ENCODE measurements at places on chromosomes 3 and 15.

GRCh38 chr3:37922721-37923568 is 61.3 kb downstream of the CTDSPL start:
- peaks cover 93% of the 10 kb centered on the region for H3K4me1 ChIP-seq
- H3K36me3 ChIP-seq: no peaks in the 10 kb centered on the region
- no peaks in the 10 kb centered on the region for H3K27me3 ChIP-seq
- H3K27ac ChIP-seq: peak overlapping the region; percentile 76
- peak overlapping the region; percentile 6 for H3K4me3 ChIP-seq

DNA sequence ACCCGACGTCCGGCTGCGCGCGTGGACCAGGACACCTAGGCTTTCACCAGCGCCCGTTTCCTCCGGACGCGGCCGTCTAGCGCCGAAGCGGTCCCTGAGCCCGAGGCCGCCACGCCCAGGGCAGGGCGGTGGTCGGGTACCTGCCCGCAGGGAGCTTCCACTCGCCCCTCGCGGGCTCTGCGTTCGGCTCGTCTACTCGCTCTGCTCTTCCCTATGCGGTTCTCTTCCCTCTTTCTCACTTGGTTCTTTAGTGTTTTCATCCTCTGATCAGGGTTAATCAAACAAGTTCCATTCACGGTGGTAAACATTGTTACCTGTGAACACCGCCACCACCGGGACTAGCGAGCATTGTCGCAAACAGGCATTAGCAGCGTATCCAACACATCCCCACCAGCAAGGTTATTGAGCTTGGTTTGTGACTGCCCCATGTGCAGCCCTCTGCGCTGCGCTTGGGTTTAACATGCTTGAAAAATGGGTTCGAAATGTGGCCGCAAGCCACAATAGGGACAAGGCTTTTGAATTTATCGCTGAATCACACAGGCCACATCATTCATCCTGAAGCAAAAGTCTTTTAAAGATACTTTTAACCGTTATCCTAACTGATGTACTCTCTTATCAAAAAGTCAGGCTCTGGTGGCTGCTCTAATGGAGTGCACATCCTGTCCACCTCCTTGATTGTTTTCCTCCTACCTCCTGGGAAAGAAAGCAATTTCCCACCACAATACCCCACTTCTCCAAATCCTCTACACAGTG is 843 bp upstream of the CD47 start:
- H3K27ac ChIP-seq: peak overlapping the region; percentile 43
- peak overlapping the region; percentile 97 for H3K4me3 ChIP-seq
- no peaks in the 10 kb centered on the region for H3K27me3 ChIP-seq
- no peak for DNase-seq
- no peaks in the 10 kb centered on the region for H3K36me3 ChIP-seq

DNA sequence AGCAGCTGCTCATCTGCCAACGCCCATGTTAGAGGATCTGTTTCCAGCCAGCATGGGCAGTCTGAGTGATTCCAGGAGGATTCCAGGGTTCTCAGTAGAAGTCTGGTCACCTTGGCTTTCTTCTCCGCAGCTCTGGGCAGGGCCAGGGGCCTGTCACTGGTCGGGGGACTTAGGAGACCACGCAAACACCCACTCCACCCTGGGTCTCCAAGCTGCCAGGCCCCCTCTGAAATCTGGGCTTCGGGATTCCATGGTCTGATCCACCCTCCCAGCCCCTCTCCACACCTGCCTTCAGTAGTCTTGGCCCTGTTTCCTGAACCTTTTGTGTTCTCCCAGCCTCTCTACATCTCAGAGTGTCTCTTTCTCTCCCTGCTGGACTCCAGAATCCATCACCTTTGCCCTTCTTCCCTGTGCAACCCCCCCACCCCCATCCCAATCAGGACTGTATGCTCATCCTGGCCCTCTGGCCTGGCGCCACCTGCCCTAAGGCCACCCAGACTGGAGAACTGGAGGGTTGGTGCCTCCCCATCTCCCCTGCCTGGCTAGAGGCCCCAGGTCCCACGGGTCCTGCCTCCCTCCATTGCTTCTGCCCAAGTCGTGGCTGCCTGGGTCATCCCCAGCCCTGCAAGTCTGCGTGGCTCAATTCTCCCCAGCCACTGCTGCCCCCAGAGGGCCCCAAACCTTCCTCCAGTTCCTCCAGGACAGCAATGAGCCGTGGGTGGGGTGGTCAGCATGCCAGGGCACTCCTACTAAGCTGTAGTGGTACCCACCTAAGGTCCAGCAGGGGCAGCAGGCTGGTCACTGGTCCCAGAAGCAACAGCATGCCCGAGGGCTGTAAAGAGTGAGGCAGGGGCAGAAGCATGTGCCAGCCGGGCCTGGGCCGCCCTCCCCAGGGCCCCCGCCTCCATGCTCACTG is 102.8 kb downstream of the TBC1D2B start:
- H3K4me3 ChIP-seq: no peak overlapping the region
- H3K27me3 ChIP-seq: no peaks in the 10 kb centered on the region
- H3K4me1 ChIP-seq: no peaks in the 10 kb centered on the region
- DNase-seq: no peak

GRCh38 chr3:51931756-51932155 is 9.9 kb downstream of the RRP9 start:
- H3K4me3 ChIP-seq: no peak overlapping the region
- H3K27ac ChIP-seq: no peak overlapping the region

DNA sequence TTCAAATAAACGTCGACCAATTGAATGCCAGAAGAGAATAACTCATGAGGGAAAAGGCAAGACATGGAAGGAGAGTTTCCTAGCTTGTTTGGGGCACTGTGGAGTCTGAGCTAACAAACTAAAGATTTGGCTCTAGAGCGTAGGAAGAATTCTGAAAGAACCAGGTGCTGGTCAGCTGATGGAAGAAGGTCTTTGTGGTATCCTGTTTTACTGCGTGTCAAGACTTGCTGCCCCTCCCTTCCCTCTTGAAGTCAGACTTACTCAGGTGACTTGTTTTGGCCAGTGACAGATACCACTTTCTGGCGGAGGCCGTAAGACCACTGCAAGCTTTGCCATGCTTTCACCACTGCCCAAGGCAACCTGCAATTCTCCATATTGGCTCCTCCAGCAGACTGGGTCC is 673 bp upstream of the HCLS1 start:
- no peaks in the 10 kb centered on the region for H3K4me1 ChIP-seq
- H3K27me3 ChIP-seq: no peaks in the 10 kb centered on the region
- peaks cover 22% of the 10 kb centered on the region for H3K36me3 ChIP-seq
- DNase-seq: no peak
- H3K27ac ChIP-seq: peak overlapping the region; percentile 44

DNA sequence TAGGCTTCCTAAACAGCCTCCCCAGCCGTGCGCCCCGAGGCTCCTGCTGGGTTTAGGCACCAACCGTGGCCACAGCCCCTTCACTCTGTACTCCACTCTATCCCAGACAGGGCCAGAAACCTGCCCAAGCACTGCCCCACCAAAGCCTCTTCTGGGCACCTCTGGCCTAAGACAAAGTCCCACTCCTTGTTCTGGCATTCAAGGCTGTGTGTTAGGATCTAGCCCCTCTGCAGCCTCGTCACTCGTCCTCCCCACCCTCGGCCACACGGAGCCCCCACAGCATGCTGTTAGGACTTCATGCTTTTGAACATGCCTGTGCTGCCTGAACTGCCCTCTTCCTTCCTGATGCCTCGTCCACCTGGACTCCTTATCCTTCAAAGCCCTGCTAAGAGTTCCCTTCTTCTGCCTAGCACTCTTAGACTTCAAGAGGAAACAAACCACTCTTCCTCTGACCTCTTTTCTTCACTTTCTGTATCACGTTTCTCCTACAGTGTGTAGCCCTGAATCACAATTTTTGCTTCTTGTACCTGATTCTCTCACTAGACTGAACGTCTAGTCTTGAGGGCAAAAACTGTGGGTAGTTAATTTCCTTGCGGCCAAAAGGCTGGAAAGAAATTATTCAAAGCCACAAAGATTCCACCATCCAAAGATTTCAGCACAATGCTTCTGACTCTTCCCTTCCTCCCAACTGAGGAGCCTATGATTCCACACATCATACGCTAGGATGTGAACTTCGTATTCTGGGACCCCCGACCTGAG is 28.6 kb downstream of the WNT7A start:
- no peaks in the 10 kb centered on the region for H3K27me3 ChIP-seq
- no peak overlapping the region for H3K4me3 ChIP-seq
- H3K36me3 ChIP-seq: no peaks in the 10 kb centered on the region
- no peak for DNase-seq
- H3K4me1 ChIP-seq: no peaks in the 10 kb centered on the region

DNA sequence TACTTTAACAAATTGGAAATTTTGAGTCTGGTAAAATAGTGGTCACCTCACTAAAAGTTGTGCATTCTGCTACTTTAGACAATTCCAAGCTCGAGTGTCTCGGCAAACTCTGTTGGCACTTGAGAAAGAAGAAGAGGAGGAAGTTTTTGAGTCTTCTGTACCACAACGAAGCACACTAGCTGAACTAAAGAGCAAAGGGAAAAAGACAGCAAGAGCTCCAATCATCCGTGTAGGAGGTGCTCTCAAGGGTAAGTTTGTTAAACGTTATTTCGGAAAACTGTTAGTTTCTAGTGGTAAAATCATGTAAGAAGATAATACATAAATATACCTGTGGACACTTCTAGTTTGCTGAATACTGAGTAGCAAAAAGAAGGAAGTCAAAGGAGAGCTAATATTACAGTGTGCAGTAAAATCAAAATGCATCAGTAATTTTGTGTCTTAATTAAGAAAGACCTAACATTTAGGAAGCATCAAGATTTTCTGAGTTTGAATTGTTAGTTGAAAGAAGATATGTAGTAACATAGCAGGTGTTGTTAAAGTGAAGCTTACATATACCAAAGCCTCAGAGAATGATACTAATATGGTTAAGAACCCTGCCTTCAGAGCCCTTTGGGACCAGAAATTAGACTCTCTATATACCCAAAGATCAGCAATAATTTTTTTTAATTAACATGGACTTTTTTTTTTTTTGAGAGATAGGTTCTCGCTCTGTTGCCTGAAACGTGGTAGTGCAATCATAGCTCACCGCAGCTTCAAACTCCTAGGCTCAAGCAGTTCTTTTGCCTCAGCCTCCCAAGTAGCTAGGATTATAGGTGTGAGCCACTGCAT is 23.0 kb downstream of the BUB1B start:
- no peaks in the 10 kb centered on the region for H3K36me3 ChIP-seq
- H3K27ac ChIP-seq: no peak overlapping the region
- no peaks in the 10 kb centered on the region for H3K4me1 ChIP-seq
- no peaks in the 10 kb centered on the region for H3K27me3 ChIP-seq

DNA sequence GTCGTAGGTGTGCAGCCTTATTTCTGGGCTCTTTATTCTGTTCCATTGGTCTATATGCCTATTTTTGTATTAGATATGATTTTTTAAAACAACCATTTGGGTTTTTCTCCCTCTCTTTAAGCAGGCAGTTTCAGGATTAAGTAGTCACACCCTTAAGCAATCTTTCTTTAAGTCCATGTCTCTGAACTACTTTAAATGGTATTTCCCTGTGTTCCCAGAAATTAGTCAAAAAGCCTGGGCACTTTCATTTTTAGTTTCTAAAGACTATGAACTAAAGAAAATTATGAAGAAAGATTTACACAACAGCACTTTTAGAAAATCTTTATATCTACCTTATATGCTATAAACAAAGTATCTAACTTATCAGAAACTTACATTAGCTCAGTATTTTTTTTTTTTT is 110.3 kb downstream of the FAIM start:
- no peak overlapping the region for H3K27ac ChIP-seq
- H3K4me3 ChIP-seq: no peak overlapping the region
- H3K36me3 ChIP-seq: no peaks in the 10 kb centered on the region
- DNase-seq: no peak
- H3K4me1 ChIP-seq: no peaks in the 10 kb centered on the region

DNA sequence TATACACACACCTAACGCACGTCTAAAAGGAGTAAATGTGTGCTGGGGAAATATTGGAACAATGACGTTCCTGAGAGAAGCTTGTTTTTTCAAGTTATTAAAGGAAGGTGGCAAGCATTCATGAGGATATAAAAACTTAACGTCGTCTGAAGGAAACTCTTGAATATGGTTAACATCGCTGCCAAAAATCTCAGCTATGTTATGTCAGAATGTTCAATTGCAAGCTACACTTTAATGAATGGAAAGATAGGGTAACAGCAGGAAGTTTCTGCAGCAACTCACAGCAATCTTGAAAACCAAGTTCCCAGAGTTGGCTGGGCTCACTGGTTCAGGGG is 54.3 kb upstream of the MEF2A start:
- peak overlapping the region; percentile 36 for H3K27ac ChIP-seq
- H3K4me1 ChIP-seq: peaks cover 23% of the 10 kb centered on the region
- H3K27me3 ChIP-seq: no peaks in the 10 kb centered on the region
- H3K4me3 ChIP-seq: peak overlapping the region; percentile 17

DNA sequence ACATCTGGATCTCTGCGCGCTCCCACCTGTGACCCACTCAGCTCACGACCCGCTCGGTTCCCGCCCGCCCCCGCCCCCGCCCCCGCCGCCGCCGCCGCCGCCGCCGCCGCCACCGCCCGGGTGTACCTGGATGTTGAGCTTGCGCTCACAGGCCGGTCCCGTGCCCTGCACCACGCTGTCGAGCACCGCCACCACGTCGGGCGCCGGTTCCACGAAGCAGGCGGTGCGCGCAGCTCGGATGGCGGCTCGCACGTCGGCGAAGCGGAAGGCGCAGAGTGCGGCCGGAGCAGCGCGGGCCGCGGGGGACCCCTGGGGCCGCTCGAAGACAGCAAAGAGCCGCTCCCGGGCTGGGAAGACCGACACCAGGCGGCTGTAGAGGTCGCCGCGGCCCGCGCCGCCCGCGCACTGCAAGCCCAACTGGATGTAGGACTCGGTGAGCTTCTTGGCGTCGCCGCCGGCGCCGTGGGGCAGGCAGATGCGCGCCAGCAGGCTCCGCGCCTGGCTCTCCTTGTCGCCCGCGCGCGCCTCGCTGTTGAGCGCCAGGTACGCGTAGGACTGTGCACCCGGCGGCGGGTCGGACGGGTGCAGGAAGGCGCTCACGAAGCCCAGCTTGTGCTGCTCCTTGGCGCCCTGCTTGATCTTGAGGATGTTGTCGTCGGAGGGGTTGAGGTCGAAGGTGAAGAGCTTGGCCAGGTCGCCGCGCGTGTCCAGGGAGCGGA is 1.1 kb downstream of the PLXND1 start:
- no peaks in the 10 kb centered on the region for H3K27me3 ChIP-seq
- no peak for DNase-seq
- H3K36me3 ChIP-seq: no peaks in the 10 kb centered on the region
- peak overlapping the region; percentile 78 for H3K27ac ChIP-seq
- peak overlapping the region; percentile 86 for H3K4me3 ChIP-seq

- H3K4me1 ChIP-seq: no peaks in the 10 kb centered on the region
- no peaks in the 10 kb centered on the region for H3K36me3 ChIP-seq
- no peak overlapping the region for H3K4me3 ChIP-seq
- no peak for DNase-seq
- no peaks in the 10 kb centered on the region for H3K27me3 ChIP-seq
- H3K27ac ChIP-seq: no peak overlapping the region
These were observed 282.6 kb upstream of the MCTP2 start for GRCh38 chr15:93948726-93949125.

- H3K36me3 ChIP-seq: no peaks in the 10 kb centered on the region
- H3K27ac ChIP-seq: no peak overlapping the region
- no peak for DNase-seq
- H3K27me3 ChIP-seq: no peaks in the 10 kb centered on the region
These were observed 15.2 kb downstream of the TRAIP start for GRCh38 chr3:49841126-49841696.
